ENCODE measurements at places on chromosomes 3 and 15.

- DNase-seq, result no peak
These were observed 816.3 kb upstream of the CFAP20DC start for GRCh38 chr3:59866076-59866475.

GRCh38 chr3:21697707-21698106 is 53.3 kb downstream of the ZNF385D start:
- no peak for DNase-seq

GRCh38 chr15:32994810-32995424 is 199.6 kb downstream of the FMN1 start:
- peak; percentile 45 for DNase-seq

DNA sequence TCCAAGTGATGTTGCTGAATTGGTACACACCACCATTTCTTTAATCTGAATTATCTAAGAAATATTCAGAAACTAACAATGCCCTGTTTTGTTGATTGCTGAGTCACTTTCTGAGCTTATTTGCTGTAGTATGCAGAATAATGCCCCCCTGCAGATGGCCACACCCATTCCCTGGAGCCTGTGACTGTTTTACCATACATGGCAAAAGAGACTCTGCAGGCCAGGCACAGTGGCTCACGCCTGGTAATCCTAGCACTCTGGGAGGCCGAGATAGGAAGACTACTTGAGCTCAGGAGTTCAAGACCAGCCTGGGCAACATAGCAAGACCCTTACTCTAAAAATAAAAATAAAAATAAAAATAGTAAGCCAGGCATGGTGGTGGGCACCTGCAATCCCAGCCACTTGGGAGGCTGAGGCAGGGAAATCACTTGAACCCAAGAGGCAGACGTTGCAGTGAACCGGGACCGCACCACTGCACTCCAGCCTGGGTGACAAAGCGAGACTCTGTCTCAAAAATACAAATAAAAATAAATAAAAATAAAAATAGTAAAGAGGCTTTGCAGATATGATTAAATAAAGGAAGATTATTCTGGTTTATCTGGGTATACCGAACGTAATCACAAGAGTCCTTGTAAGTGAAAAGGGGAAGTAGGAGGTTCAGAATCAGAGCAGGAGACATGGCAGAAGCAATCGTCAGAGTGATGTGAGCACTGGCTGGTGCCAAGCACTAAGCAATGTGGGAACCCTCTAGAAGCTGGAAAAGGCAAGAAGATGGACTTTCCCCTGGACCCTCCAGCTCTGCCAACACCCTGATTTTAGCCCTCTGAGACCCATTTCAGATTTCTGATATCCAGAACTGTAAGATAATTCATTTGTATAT is 19.0 kb downstream of the PCYT1A start:
- DNase-seq, result peak; percentile 77

DNA sequence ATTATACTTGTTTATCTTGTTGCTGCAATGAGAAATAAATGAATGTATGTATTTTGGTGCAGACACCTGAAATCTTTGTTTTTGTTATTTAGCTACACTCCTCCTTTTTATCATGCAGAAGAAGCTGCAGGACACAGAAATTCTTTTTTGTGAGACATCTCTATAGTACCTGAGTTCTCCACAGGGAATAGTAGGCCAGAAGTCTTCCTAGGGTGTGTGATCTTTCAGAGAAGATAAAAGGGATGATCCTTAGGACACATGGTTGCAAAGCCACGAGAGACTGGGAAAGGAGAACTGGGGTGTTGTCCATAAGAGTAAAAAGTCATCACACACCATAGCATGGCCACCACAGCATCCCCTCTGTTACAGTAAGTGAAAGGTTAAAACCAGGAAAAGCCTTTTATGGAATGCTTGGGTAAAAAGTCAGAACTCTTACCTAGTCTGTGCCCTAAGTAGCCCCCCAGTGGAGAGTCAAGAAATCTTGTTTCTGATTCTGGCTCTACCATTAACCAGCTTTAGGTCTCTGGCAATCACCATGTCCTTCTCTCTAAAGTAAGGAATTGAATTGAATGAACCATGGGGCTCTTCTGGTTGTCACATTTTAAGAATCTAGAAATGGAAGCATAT is 31.9 kb upstream of the ADGRG7 start:
- DNase-seq, result no peak

DNA sequence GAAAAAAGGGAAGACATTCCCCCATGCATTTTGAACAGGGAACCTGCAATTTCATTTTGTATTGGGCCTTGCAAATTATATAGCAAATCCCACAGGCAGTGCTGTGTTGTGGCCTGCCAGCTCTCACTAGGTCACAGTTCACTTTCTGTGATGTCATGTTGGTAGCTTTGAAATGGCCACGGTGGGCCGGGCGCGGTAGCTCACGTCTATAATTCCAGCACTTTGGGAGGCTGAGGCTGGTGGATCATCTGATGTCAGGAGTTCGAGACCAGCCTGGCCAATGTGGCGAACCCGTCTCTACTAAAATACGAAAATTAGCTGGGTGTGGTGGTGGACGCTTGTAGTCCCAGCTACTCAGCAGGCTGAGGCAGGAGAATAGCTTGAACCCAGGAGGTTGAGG is 27.0 kb upstream of the C15orf39 start:
- DNase-seq, result no peak

GRCh38 chr3:149435996-149436885 is 38.3 kb upstream of the TM4SF4 start:
- DNase-seq, result peak; percentile 34

- peak; percentile 26 for DNase-seq
These were observed 21.9 kb downstream of the OSTN start for GRCh38 chr3:191220908-191221307.

DNA sequence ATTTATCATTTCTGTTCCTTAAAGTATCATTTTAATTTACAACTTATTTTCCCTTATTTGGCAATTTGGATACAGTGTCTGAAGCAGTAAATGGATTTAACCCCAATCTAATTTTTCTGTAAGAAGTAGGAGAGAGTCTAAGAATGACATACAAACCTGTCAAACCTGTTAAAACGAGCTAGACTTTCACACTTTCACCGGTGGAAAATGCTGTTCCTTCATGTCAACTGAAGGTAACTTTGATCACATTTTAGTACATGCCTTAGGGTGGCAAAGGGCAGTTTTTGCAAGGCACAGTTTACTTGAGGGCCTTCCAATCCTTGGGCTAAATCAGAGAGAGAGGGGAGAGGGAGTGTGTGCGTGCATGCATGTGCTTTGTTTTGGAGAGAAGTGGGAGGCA is 221.4 kb downstream of the THSD4 start:
- no peak for DNase-seq

DNA sequence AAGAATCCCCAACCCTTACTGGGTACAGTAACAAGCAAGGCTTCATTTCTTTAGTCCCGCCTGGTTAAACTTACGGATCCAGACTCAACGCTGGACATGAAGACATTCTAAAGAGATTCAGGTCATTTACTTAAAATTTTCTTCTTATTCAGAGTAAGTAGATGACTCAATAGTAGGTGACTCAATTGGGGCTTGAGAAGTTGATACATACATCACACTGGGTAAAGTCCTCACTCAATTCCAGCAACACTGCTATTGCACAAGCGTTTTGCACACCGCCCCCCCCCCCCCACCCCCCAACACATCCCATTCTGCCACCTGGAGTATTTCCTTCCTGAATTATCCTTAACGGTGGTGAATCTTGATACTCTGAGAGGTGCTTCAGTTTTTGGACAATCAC is 610.0 kb downstream of the FOXP1 start:
- DNase-seq, result peak; percentile 41

DNA sequence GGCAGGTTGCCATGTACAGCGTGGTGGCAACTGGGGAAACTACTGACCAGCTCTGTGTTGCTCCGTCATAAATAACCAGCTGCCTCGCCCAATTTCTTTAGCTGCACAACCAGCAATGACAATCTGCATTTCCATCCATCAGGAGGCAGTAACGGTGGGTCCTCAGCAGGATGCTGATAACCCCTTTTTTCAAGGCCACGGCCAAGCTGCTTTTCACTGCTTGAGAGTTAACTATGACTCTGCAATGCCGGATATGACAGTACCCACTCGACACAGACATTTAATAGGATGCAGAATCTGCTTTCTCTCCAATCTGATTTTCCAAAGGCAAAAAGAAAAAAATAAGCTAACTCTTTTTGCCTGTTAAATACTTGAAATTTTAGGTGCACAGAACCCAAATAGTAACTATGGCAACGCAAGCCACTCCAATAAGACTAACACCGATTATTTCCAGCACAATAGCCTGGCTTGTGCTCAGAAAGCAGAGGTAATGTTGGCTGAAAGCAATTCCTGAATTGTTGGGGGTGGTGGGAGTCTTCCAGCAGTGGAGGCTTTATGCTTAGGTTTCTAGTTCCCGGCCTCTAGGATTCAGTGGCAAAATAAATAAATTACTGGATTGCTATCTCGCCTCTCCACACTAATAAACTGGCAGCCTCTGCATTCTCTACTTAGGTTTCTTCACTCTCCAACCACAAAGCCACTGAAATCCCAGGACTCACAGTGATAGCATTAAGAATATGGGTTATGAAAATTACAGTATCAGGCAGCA is 31.2 kb upstream of the SRGAP3 start:
- peak; percentile 23 for DNase-seq

DNA sequence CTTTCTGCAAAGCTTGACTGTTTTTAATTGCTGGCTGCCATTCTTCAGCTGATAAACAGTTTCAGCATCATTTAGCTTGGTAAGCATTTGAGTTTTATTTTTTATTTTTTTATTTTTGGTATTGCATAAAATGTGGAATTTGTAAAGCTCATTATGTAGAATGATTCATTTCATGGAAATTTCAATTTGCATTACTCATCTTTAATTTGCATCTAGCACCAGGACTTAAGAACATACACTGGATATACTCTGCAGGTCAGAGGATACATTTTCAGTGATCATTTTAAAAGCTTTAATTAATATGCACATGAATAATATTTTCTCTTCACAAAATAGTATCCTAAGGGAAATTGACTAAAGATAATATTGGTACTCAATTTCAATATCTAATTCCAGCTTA is 732.4 kb upstream of the BCHE start:
- no peak for DNase-seq

GRCh38 chr3:194057570-194058188 is 78.3 kb upstream of the HES1 start:
- no peak for DNase-seq

DNA sequence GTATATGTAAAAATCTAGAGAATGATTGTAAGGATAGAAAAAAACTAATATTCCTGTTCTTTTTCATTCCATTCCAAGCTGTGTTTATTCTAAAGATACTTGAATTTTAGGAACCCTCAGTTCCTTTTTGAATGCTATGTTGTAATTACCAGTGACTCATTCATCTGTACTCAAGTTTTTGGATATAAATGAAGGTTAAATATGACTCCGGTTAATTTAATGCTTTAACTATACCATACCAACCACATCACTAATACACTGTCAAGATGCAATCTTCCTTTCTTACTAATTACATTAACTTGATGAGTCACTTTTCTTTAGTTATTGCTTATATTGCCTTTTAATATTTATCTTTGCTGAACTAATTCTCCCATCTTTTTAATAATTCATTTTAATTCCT is 68.8 kb upstream of the ZNF148 start:
- peak; percentile 51 for DNase-seq

GRCh38 chr15:78204351-78205309 is 29.7 kb downstream of the ACSBG1 start:
- DNase-seq, result peak; percentile 83

- no peak for DNase-seq
These were observed 42.8 kb upstream of the SMAD3 start for GRCh38 chr15:67022587-67023105.

DNA sequence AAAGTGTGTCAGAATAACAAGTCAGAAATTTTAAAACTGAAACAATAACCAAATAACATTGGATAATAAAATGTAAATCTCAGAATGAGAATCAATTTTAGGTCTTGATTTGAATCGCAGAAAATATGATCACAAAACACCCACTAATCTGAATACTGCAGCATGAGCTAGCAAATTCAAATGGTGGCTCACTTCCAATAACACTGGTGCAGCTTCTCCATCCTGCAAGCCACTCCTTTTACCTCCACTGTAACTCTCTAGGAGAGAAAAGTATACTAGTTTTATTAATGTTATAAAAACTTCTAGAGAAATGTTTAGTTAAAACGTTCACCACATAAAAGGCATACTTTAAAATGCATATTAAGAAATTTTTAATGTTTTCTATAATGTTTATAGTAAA is 30.4 kb downstream of the UBE3A start:
- DNase-seq, result no peak

- no peak for DNase-seq
These were observed 36.9 kb downstream of the HACD2 start for GRCh38 chr3:123547881-123548519.

- DNase-seq, result no peak
These were observed 30.7 kb downstream of the ARHGAP31 start for GRCh38 chr3:119324899-119325298.

- DNase-seq, result no peak
These were observed 106.3 kb upstream of the RNU6-1 start for GRCh38 chr15:67945951-67946700.

DNA sequence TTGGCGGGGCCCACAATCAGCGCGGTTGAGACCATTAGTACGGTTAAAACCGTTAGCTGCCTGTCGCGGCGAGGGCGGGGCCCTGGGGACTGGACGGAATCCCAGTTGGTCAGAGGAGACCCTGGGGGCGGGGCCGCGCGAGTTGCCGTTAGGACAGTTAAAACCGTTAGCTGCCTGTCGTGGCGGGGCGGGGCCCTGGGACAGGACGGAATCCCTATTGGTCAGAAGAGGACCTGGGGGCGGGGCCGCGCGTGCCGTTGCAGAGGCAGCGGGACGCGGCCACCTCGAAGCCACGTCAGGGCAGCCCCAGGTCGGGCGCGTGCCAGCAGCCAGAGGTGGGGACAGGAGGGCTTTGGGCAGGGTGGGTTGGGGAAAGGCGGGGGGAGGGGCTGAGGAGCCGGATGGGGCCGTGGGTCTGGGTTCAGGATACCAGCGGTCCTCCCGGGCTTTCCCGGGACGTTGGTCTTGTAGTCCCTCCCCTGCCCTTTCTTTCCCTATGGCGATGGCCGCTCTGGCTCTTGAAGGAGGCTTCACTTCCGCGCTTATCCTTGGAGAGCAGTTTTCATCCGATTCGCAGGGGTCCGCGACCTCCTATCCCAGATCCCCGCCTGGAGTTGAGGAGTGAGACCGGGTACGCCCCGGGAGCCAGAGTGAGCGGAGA is 28.0 kb downstream of the KLHDC8B start:
- peak; percentile 90 for DNase-seq

DNA sequence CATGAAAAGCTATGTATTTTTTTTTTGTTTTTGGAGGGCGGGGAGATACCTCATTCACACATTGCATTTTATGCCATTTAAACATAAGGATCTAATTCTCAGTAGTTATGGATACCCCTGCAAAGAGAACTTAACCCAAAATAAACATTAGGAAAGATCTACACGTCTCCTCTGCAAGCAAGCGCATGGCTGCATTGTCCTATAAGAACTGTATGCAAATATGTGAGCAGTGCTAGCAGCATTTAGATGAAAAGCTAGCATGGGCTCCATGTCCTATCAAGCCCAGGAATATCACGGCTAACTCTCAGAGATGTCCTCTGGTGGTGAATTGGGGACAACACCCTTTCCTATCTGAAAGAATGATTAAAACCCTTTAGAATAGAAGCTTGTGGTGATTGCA is 292.8 kb downstream of the MEX3B start:
- DNase-seq, result no peak
